ENCODE measurements at places on chromosomes 7 and 10. TPM values are rescaled to one million over a fixed set of nuclear protein-coding genes. Genes with fewer than 3 reads are reported as not detected.

Gene FAM20C
- total RNA-seq: 57.2 TPM

Gene GCK
- total RNA-seq: 0.90 TPM

Gene C7orf57
- total RNA-seq: 0.35 TPM

DNA sequence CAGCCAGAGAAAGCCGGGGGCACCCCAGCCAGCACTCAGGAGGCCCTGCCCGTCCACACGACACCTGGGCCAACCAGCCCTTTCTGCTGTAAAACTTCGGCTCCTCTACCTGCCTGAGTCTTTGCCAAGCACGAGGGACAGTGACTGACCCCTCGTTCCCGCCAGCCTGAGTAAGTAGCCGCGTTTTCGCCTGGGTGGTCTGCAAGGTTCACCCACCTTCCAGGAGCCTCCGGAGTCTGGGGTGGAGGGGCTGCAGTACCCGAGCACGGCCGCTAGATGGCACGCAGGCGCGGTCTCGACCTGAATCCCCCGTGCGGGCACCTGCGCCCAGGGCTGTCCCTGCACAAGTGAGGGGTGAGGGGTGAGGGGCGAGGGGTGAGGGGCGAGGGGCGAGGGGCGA, 192.7 kb downstream of the PTPRN2 start:
- H3K27me3 ChIP-seq: no peaks in the 10 kb centered on the region
- peak; percentile 82 for DNase-seq
- H3K4me1 ChIP-seq: no peaks in the 10 kb centered on the region
- no peak overlapping the region for H3K27ac ChIP-seq
- peaks cover 7% of the 10 kb centered on the region for H3K36me3 ChIP-seq

DNA sequence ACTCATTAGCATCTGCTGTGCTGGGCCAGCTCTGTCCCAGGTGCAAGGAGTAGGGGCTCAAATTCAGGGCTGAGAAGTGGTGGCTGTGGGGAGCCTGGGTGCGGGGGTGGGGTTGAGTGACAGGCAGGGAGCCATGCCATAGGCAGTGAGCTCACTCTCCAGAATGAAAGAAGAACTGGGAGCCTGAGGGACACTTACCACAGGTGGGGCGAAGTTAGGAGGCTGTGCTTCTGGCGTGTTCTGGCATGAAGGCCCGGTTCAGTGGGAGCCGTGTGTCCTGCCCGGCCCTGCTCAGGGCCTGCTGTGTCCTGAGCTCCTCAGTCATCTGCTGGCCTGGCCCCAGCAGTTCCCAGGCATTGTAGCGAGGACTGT, 62.5 kb downstream of the MKI67 start:
- H3K27ac ChIP-seq: no peak overlapping the region
- H3K36me3 ChIP-seq: peaks cover 4% of the 10 kb centered on the region
- H3K4me1 ChIP-seq: peaks cover 2% of the 10 kb centered on the region
- H3K4me3 ChIP-seq: no peak overlapping the region
- DNase-seq: no peak

DNA sequence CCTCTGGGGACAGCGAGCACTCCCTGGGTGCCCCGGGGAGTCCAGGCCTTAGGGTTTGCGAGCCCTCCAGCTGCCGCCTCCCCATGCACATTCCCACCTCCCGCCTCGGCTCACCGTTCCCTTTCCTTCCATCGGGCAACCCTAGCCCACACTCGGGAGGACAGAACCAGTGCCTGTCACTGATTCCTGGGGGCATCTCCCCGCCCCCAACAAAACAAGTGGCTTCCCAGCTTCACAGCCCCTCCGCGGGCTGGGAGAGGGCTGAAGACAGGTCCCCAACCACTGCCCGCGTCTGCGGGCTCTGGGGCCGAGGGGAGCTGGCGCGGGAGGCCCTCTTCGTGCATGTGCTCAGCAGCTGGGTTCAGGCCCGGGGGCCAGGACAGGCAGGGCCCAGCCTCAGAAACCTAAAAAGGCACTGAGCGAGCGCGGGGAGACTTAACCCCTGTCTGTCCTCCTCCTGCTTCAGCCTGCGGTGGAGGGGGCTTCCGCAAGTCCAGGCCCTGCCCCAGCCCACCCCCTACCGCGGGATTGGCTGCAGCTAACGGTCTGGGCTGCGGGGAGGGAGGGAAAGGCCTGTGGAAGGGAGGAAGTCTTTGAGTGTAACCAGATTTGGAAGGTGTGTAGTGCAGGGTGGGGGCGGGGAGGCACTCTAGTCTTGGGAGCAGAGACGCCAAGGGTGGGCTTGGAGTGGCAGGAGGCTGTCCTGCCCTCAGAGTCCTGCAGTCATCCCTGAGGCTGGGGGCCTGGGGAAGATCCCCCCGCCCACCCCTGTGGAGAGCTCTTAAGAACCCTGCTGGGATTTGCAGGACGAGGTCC, 1.2 kb downstream of the FLNC start:
- no peaks in the 10 kb centered on the region for H3K36me3 ChIP-seq
- H3K4me3 ChIP-seq: peak overlapping the region; percentile 79
- peaks cover 5% of the 10 kb centered on the region for H3K4me1 ChIP-seq
- peaks cover 12% of the 10 kb centered on the region for H3K27me3 ChIP-seq
- DNase-seq: peak; percentile 73
- no peak overlapping the region for H3K27ac ChIP-seq

All from H9 (cell line).